ENCODE measurements at places on chromosomes 11 and 22. TPM values are rescaled to one million over a fixed set of nuclear protein-coding genes. Genes with fewer than 3 reads are reported as not detected.
A peak's percentile ranks its signal among the peaks of the same experiment; 100 is the strongest.

DNA sequence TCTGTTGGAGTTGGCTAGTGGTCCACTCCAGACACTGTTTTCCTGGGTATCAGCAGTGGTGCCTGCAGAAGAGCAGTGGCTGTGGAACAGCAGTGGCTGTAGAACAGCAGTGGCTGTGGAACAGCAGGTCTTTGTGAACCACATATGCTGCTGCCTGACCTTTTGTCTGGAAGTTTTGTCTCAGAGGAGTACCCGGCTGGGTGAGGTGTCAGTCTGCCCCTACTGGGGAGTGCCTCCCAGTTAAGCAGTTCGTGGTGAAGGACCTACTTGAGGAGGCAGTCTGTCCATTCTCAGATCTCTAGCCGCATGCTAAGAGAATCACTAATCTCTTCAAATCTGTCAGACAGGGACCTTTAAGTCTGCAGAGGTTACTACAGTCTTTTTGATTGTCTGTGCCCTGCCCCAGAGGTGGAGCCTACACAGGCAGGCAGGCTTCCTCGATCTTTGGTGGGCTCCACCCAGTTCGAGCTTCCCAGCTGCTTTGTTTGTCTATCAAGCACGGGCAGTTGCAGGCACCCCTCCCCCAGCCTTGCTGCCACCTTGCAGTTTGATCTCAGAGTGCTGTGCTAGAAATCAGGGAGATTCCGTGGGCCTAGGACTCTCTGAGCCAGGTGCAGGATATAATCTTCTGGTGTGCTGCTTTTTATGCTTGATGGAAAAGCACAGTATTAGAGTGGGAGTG lies 89.1 kb upstream of the TRIM48 start:
- H3K4me1 ChIP-seq, result no peaks in the 10 kb centered on the region
- no peaks in the 10 kb centered on the region for H3K27me3 ChIP-seq
- no peaks in the 10 kb centered on the region for H3K36me3 ChIP-seq
- H3K4me3 ChIP-seq, result no peak overlapping the region
- no peak for DNase-seq

GRCh38 chr11:121466063-121466794 lies 13.5 kb upstream of the SORL1-AS1 start:
- no peaks in the 10 kb centered on the region for H3K36me3 ChIP-seq
- DNase-seq, result peak; percentile 96
- H3K4me1 ChIP-seq, result peaks cover 9% of the 10 kb centered on the region
- H3K27me3 ChIP-seq, result no peaks in the 10 kb centered on the region
- H3K4me3 ChIP-seq, result no peak overlapping the region
- peak overlapping the region; percentile 89 for H3K27ac ChIP-seq

DNA sequence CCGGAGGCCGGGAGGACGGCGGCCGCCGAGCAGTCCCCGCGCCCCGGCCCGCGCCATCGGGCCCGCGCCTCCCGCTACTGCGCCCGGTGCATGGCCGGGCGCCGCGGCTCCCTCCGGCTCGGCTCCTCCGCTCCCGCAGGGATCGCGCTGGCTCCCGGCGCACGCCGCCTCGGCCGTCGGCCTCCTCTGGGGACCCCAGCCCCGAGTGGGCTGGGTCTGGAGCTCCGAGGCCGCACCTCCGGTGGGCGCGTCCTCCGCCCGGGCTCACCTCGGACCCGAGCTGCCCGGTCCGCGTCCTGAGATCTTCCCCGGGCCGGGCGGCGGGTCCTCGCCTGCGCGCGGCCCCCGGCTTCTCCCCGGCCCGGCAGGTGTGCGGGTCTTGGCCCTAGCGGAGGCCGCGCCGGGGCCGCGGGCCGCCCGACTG lies 251 bp downstream of the SHISA8 start:
- no peak for DNase-seq
- peaks cover 28% of the 10 kb centered on the region for H3K27me3 ChIP-seq
- H3K4me3 ChIP-seq, result peak overlapping the region; percentile 15

DNA sequence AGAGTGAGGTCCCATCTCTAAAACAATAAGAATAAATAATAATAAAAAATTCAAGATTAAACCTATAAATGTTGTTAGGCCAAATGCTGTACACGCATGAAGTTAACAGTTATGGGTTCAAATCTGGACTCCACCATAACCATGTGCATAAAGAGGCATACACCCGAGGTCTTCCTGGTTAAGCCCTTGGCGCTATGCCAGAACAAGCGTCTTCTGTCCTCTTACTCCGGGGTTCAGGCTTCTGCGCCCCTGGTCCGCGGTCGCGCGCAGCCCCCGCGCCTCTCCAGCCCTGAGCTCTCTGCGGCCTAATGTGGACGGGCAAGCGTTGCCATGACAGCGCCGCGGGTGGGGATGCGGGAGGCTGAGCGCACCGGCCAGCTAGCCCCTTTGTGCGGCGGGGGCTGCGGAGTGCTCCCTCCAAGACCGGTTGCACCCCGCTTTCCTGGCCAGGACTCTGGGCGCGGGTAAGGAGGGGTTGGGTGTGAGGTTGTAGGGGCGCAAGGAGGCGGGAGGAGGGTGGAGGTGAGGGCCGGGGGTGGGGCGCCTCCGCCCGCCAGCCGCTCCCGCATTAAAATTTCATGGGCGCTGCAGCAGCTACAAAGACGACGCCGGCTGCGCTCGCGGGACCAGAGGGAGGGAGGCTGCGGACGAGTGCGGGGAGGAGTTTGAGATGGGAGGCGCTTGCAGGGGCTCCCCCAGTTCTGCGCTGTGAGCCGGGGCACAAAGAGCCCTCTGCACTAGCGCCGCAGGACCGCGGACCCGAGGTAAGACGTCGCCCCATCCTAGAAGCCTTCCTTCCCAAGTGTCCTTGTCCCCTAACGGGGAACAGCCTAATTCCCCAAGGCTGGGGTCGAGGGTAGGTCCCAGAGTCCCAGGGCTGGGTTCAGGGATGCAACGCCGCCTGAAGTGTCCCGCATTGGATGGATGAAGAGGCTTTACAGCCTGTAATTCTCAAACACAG lies at the start of gene MIAT:
MIAT (plus strand) TSS at position 698 of the 961 bp plus-strand sequence.
- H3K27ac ChIP-seq, result no peak within 1 kb of the TSS
- H3K4me3 ChIP-seq, result peak within 1 kb of the TSS; percentile 25
- no peaks in the 10 kb centered on the region for H3K36me3 ChIP-seq
- no peak for DNase-seq

GRCh38 chr11:80838153-80838552 lies 1397.3 kb upstream of the TENM4 start:
- no peak for DNase-seq
- H3K4me3 ChIP-seq, result no peak overlapping the region
- no peaks in the 10 kb centered on the region for H3K27me3 ChIP-seq
- H3K4me1 ChIP-seq, result no peaks in the 10 kb centered on the region

- H3K4me3 ChIP-seq, result no peak overlapping the region
- H3K27ac ChIP-seq, result no peak overlapping the region
- H3K36me3 ChIP-seq, result no peaks in the 10 kb centered on the region
- H3K27me3 ChIP-seq, result no peaks in the 10 kb centered on the region
- H3K4me1 ChIP-seq, result no peaks in the 10 kb centered on the region
- DNase-seq, result no peak
Measured at GRCh38 chr11:10892250-10892649, 34.4 kb upstream of the ZBED5 start.

- DNase-seq, result no peak
- no peaks in the 10 kb centered on the region for H3K36me3 ChIP-seq
- no peak overlapping the region for H3K27ac ChIP-seq
- H3K4me3 ChIP-seq, result no peak overlapping the region
- no peaks in the 10 kb centered on the region for H3K4me1 ChIP-seq
Measured at GRCh38 chr11:80515097-80515496, 1074.3 kb upstream of the TENM4 start.

DNA sequence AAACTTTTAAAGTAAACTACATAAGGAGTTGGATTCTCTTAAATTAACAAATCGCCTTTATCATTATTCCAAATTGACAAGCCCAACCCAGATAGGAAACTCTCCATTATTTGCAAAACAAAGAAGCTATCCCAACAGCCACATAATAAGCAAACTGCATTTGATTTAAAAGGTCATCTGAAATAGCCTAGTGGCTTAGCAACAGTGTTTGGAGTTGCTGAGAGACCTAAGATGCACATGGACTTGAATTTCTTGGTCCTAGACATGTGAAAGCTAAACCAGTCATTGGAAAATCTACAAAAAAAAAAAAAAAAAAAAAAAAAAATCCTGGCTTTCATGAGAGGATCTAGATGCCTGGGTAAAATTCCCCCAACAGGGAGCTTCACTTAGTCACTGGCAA lies 69.5 kb downstream of the PRCP start:
- no peaks in the 10 kb centered on the region for H3K27me3 ChIP-seq
- no peaks in the 10 kb centered on the region for H3K36me3 ChIP-seq
- H3K4me3 ChIP-seq, result no peak overlapping the region
- no peaks in the 10 kb centered on the region for H3K4me1 ChIP-seq
- no peak overlapping the region for H3K27ac ChIP-seq

DNA sequence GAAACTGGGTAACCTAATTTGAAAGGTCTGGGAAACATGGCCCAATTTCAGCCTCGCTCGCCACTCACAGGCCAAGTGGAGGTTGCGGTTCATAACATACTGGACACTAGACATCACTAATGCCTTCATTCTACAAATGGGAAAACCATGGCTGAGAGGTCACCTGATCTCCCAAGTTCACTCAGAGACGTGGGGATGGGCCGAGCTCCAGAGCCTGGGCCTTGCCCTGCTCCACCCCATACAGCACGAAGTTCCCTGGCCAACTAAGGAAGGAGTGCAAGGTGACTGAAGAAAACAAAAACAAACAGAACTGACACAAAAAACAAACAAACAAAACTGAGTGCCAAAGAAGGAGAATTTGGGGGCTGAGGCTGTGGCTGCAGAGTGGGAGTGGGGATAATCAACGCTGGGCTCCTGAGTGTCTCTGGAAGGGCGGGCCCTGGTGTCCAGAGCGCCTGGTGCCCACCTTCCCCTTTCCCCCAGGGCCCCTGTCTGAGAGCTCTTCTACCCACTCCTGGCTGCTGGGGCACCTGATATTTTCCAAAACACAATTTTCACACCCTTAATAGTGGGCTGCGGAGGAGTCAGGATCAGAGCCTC lies 46.5 kb upstream of the ADA2 start:
- H3K27ac ChIP-seq, result no peak overlapping the region
- H3K4me1 ChIP-seq, result peaks cover 6% of the 10 kb centered on the region
- no peak overlapping the region for H3K4me3 ChIP-seq
- no peaks in the 10 kb centered on the region for H3K27me3 ChIP-seq
- no peaks in the 10 kb centered on the region for H3K36me3 ChIP-seq

DNA sequence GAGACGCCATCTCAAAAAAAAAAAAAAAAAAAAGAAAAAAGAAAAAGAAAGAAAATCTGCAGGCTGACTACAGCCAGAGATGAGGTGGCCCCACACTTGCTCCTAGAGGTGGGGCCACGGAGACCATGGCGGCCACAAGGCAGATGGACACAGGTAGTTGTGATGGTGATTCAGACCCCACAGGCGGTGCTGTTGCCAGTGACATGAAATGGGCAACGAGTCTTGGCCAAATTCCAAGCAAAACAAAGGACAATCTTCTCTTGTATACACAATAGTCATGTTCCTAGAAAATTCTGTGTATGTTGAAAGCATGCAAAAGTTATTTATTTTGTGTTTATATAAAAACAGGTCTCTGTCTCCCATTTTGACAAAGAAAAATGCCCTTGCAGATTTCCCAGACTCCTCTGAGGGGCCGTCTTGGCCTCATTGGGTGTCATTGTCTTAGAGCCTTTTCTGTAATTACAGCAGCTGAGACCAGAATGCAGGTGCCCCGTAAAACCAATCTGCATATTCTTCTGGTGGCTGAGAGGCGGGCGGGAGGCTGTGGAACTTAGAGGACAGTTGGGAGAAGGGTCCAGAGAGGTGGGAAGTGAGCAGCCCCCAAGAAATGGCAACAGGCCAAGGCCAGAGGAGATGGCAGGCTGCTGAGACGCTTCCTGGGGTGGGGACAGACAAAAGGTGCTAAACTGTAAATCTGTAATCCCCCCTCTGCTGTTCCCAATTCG lies 22.5 kb upstream of the DAGLA start:
- DNase-seq, result no peak
- H3K4me1 ChIP-seq, result no peaks in the 10 kb centered on the region
- no peak overlapping the region for H3K4me3 ChIP-seq
- no peaks in the 10 kb centered on the region for H3K36me3 ChIP-seq
- H3K27me3 ChIP-seq, result no peaks in the 10 kb centered on the region

- H3K27me3 ChIP-seq, result no peaks in the 10 kb centered on the region
- H3K27ac ChIP-seq, result peak overlapping the region; percentile 37
- H3K4me3 ChIP-seq, result no peak overlapping the region
- H3K36me3 ChIP-seq, result no peaks in the 10 kb centered on the region
- peaks cover 6% of the 10 kb centered on the region for H3K4me1 ChIP-seq
Measured at GRCh38 chr22:45688600-45689080, 17.0 kb downstream of the ATXN10 start.

DNA sequence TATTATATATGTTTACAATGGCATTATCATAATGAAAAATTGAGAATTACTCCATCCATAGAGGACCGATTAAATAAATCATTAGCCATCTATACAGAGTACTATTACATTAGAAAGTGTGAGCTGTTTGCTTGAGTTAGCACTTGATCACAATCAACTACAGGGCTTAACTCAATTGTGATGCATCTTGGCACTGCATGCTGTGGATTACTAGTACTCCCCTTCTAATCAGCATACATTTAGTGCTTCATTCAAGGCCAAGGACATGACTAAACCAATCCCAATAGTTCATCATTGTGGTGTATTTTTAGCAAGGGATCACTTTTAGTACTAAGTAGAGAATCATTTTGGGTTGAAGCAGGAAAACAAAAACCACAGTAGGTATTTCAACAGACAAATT lies 23.5 kb upstream of the ARHGAP42 start:
- H3K27ac ChIP-seq, result no peak overlapping the region
- H3K27me3 ChIP-seq, result no peaks in the 10 kb centered on the region
- no peaks in the 10 kb centered on the region for H3K4me1 ChIP-seq
- DNase-seq, result no peak
- H3K36me3 ChIP-seq, result no peaks in the 10 kb centered on the region
- H3K4me3 ChIP-seq, result no peak overlapping the region

GRCh38 chr11:76564364-76564763 lies 106.2 kb downstream of the LRRC32 start:
- H3K4me1 ChIP-seq, result no peaks in the 10 kb centered on the region
- no peak overlapping the region for H3K27ac ChIP-seq
- no peak for DNase-seq
- H3K27me3 ChIP-seq, result no peaks in the 10 kb centered on the region

DNA sequence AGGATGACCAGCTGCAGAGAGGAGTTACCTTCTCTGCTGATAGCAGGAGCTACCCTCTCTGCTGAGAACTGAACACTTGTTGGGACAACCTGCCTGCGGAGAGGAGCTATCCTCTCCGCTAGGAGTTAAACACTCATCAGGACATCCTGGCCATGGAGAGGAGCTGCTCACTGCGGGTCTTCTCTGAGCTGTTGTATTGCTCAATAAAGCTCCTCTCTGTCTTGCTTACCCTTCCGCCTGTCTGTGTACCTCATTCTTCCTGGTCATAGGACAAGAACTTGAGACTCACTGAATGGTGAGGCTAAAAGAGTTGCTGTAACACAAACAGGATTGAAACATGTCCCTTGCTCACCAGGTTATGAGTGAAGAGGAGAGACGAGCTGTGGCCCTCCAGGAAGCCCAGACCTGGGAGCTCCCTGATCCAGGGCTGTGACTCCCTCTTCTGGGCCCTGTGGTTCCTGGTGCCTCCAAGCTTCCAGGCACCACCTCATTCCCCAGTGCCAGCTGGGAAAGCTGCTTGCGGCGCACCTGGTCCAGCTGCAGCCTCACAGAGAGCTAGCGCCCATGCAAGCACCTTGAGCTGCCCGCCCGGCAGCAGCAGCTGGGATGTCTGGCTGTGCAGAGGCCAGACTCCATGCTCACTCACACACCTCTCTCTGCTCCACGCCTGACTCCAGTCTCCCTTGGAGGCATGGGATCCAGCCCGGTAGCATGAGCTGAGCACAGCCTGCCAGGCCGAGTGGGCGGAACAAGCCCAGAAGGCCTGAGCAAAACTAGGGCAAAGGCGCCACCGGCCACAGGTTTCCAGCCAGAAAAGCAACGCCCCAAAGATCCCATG lies 50.5 kb downstream of the RAB30 start:
- H3K4me3 ChIP-seq, result no peak overlapping the region
- H3K27me3 ChIP-seq, result no peaks in the 10 kb centered on the region
- H3K36me3 ChIP-seq, result no peaks in the 10 kb centered on the region

Gene KCNQ1
- total RNA-seq, result 5.1 TPM

Gene TSSK2
- total RNA-seq, result not detected

Gene ASCL3
- not detected for total RNA-seq
